ENCODE measurements at places on chromosomes 16 and 17. TPM values are rescaled to one million over a fixed set of nuclear protein-coding genes. Genes with fewer than 3 reads are reported as not detected.

Gene TP53TG3B
- total RNA-seq = not detected

Gene CES5A
- total RNA-seq = 0.09 TPM

Gene DOC2A
- 0.24 TPM for total RNA-seq

Gene ARHGDIG
- total RNA-seq = 0.09 TPM

Gene KRTAP9-8
- total RNA-seq = not detected

Gene NTN1
- total RNA-seq = 2.0 TPM

Gene CWC25
- total RNA-seq = 18.7 TPM

Gene ZNF205
- 4.6 TPM for total RNA-seq

Gene LRRC3C
- total RNA-seq = not detected

Gene CCL1
- total RNA-seq = 0.71 TPM

Gene PLD2
- total RNA-seq = 14.5 TPM

All from thymus (tissue), 14 donors.